Adrenal gland (tissue), 19 donors: ENCODE measurements at places on chromosomes 12 and 14. TPM values are rescaled to one million over a fixed set of nuclear protein-coding genes. Genes with fewer than 3 reads are reported as not detected.

- H3K27me3 ChIP-seq, result no peaks in the 10 kb centered on the region
- no peak overlapping the region for H3K27ac ChIP-seq
- no peak overlapping the region for H3K4me3 ChIP-seq
- no peaks in the 10 kb centered on the region for H3K36me3 ChIP-seq
- no peaks in the 10 kb centered on the region for H3K4me1 ChIP-seq
These were observed 2.0 kb downstream of the SOAT2 start for GRCh38 chr12:53105256-53105655.

Gene SBNO1
- polyA plus RNA-seq, result 20.7 TPM

Gene RGS6
- polyA plus RNA-seq, result 0.71 TPM

Gene RNASE1
- polyA plus RNA-seq, result 424 TPM

GRCh38 chr12:49987625-49988303 lies 15.0 kb downstream of the AQP6 start:
- DNase-seq, result no peak
- H3K27me3 ChIP-seq, result no peaks in the 10 kb centered on the region
- H3K27ac ChIP-seq, result no peak overlapping the region
- H3K4me1 ChIP-seq, result no peaks in the 10 kb centered on the region
- no peak overlapping the region for H3K4me3 ChIP-seq

Gene TMEM132C
- polyA plus RNA-seq, result 3.7 TPM

Gene GPRC5D
- polyA plus RNA-seq, result 0.40 TPM

DNA sequence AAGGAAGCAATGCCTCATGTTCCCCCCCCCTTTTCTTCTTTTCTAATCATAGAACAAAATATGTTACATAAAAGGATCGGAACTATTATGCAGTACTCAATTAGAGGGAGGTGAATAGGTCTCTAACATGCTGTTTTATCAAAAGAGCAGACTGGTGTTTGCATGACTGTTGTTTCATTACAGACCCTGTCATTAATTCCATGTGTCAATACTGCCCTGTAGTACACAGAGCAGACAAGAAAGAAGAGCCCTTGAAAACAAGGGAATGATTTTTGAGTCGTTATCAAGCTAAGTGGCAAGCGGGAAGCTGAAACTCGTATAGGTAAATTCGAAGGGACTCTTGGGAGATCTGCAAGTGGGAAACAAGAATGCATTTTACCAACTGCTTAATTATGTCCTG lies 76.9 kb upstream of the TMEM263 start:
- H3K36me3 ChIP-seq, result no peaks in the 10 kb centered on the region
- H3K4me1 ChIP-seq, result peaks cover 3% of the 10 kb centered on the region
- no peaks in the 10 kb centered on the region for H3K27me3 ChIP-seq
- no peak overlapping the region for H3K4me3 ChIP-seq
- DNase-seq, result no peak

- no peak overlapping the region for H3K27ac ChIP-seq
- no peaks in the 10 kb centered on the region for H3K4me1 ChIP-seq
- H3K27me3 ChIP-seq, result no peaks in the 10 kb centered on the region
- H3K36me3 ChIP-seq, result no peaks in the 10 kb centered on the region
- no peak overlapping the region for H3K4me3 ChIP-seq
- DNase-seq, result peak; percentile 55
These were observed 5.8 kb downstream of the ASB2 start for GRCh38 chr14:93970585-93970964.

Gene HSPB8
- polyA plus RNA-seq, result 8.6 TPM

- H3K4me3 ChIP-seq, result no peak overlapping the region
- H3K36me3 ChIP-seq, result no peaks in the 10 kb centered on the region
- DNase-seq, result no peak
- no peaks in the 10 kb centered on the region for H3K4me1 ChIP-seq
- H3K27me3 ChIP-seq, result no peaks in the 10 kb centered on the region
These were observed 454.8 kb downstream of the AEBP2 start for GRCh38 chr12:19894050-19894449.

DNA sequence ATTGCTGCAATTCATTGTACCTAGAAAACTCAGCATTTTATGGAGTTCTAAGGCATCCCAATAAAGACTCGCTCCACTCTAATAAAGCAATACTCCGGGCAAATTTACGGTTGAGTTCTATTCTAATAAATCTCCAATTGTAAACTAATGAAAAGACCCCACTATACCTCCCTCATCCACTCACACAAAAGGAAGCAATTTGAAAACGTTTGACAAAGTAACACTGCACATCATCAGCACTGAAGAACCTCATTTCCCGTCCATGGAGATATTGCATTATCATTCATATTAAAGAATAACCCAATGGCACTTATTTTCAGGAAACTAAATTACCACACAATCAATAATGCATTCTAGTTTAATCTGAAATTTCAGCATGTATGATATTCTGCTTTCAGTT lies 111.0 kb upstream of the LMO3 start:
- H3K36me3 ChIP-seq, result no peaks in the 10 kb centered on the region
- H3K4me3 ChIP-seq, result no peak overlapping the region
- no peak for DNase-seq

DNA sequence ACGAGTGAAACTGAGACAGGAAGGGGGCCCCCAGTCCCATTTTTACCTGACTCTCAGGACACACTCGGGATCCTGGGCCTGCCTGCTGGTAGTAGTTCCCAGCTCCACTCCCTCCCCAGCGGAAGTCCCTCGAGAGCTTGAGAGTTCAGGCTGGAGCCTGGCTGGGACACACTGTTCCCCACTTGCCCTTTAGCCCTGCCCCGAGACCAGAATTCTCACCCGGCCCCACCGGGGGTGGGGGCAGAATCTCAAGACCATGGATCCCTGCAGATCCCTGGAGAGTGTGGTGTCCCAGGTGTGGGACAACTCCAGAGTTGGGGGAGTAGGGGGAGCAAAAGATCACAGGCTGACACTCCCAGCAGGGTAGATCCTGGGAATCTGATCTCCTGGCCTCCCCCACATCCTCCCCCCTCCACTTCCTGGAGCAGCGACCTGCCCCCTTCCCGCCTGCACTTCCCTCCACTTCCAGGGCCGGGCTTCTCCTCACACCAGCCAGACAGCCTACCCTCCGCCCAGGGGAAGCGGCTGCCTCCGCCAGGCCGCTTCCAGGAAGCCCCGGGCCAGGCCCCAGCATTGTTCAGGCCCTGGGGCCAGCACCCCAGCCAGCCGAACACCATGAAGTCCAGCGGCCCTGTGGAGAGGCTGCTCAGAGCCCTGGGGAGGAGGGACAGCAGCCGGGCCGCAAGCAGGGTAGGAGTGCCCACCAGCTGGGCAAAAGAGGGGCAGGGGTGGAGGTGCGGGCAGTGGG lies at the start of gene TNS2:
Gene TNS2 (plus strand): TSS at position 495 of the 748 bp plus-strand sequence. CDS start 121 bp downstream, at position 616.
- H3K27ac ChIP-seq, result peak within 1 kb of the TSS; percentile 75
- no peaks in the 10 kb centered on the region for H3K36me3 ChIP-seq
- peaks cover 76% of the 10 kb centered on the region for H3K4me1 ChIP-seq
- peak within 1 kb of the TSS; percentile 75 for H3K4me3 ChIP-seq
- DNase-seq, result peak; percentile 87
- no peaks in the 10 kb centered on the region for H3K27me3 ChIP-seq

DNA sequence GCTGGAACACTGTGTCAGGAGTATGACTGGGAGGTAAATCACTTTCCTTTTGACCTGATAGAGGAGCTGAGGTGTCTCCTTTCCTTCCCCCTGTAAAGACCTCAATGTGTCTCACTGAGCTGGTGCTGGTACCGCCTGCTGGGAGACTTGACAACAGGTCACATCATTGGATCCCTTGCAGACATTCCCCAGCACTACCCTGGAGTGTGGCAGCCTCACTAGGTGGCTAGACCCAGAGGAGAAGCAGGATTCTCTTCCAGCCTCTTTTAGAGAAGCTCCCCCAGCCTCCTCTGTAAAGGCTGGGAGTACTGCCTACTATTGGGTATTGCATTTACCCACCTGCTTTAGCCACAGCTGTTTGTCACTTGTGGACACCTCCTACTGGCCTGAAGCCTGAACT lies 223.9 kb downstream of the ADGRD1 start:
- H3K27me3 ChIP-seq, result no peaks in the 10 kb centered on the region
- H3K4me3 ChIP-seq, result no peak overlapping the region
- H3K36me3 ChIP-seq, result no peaks in the 10 kb centered on the region
- no peak overlapping the region for H3K27ac ChIP-seq
- H3K4me1 ChIP-seq, result no peaks in the 10 kb centered on the region

Gene CD163L1
- polyA plus RNA-seq, result 3.2 TPM

Gene SLC17A8
- not detected for polyA plus RNA-seq

GRCh38 chr14:90273532-90273931 lies 17.2 kb downstream of the PSMC1 start:
- H3K27ac ChIP-seq, result no peak overlapping the region
- no peaks in the 10 kb centered on the region for H3K27me3 ChIP-seq
- DNase-seq, result peak; percentile 75
- peaks cover 6% of the 10 kb centered on the region for H3K4me1 ChIP-seq
- H3K4me3 ChIP-seq, result no peak overlapping the region

Gene GMPR2
- polyA plus RNA-seq, result 103 TPM

- peaks cover 3% of the 10 kb centered on the region for H3K27me3 ChIP-seq
- no peak overlapping the region for H3K27ac ChIP-seq
- no peak overlapping the region for H3K4me3 ChIP-seq
- no peaks in the 10 kb centered on the region for H3K4me1 ChIP-seq
- no peaks in the 10 kb centered on the region for H3K36me3 ChIP-seq
These were observed 85.6 kb downstream of the CMKLR1 start for GRCh38 chr12:108253540-108253939.

Gene TMCC3
- polyA plus RNA-seq, result 1.2 TPM
